Uterus (tissue), 4 donors: ENCODE measurements at places on chromosomes 4 and X. TPM values are rescaled to one million over a fixed set of nuclear protein-coding genes. Genes with fewer than 3 reads are reported as not detected.
A peak's percentile ranks its signal among the peaks of the same experiment; 100 is the strongest.

MAGEA1 gene
- not detected for total RNA-seq

STIM2 gene
- total RNA-seq, result 38.2 TPM

DNA sequence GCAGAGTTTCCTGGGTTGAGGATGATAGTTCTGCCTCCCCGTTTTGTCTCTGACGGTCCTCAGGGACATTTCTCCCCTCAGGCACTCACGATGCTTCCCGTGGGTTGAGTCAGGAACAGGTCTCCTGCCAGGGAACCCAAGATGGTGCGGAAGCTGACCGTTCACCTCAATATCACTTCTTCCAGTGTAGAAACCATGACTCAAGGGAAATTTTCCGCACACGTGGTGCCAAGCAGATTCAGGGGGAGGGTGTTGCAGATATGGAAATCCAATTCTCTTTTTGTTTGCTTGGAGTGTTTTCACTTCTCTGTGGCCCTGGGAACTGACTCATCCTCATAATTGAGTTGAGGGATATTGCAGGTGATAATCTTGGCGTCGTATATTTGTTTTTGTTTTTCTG is 46.7 kb downstream of the CXorf49B start:
- no peak overlapping the region for H3K4me3 ChIP-seq
- H3K36me3 ChIP-seq, result no peaks in the 10 kb centered on the region
- peaks cover 3% of the 10 kb centered on the region for H3K27me3 ChIP-seq
- no peaks in the 10 kb centered on the region for H3K4me1 ChIP-seq

DNA sequence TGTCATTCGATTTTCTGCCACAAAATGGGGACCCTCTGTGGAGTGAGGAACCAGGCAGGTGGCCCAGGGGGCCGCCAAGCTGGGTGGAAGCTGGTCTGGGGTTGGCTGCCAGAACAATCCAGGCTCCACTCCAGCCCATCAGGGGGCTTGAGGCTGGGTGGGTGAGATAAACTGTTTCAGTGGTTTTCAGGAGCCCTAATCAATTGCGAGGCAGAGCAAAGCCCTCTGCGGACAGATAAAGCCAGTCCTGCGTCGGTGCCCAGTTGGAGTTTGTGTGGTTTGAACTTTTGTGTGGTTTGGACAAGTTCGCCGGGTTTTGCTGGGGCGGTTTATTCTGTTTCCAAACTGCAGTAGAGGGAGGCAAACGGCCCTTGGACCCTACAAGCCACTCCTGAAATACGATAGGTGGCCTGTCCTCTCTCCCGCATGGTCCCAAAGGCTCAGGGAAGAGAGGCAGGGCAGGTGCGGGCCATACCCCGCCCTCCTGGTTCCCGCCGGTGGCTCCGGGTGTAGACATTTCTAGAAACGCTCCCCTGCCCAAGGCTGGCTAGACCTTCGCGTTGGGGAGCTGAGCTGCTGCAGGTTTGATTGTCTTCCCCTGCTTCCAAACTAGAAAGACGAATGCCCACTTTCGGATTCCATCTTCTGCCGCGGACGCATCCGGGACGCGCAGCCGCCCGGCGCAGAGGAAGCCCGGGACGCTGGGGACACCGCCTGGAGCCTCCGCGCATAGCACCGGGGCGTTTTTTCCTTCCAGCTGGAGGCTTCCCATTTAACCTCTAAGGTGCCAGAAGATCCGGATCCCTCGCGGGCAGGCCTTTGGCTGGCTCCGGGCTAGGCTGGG is 169.0 kb upstream of the BCOR start:
- H3K4me1 ChIP-seq, result no peaks in the 10 kb centered on the region
- no peaks in the 10 kb centered on the region for H3K27me3 ChIP-seq
- peak overlapping the region; percentile 20 for H3K27ac ChIP-seq
- H3K4me3 ChIP-seq, result peak overlapping the region; percentile 28

- no peaks in the 10 kb centered on the region for H3K27me3 ChIP-seq
- H3K27ac ChIP-seq, result peak overlapping the region; percentile 28
- DNase-seq, result no peak
- H3K36me3 ChIP-seq, result no peaks in the 10 kb centered on the region
- H3K4me1 ChIP-seq, result no peaks in the 10 kb centered on the region
- no peak overlapping the region for H3K4me3 ChIP-seq
These were observed 136.2 kb upstream of the BMPR1B start for GRCh38 chr4:94621491-94622080.

FMR1NB gene
- total RNA-seq, result not detected

- peak overlapping the region; percentile 62 for H3K27ac ChIP-seq
- no peaks in the 10 kb centered on the region for H3K27me3 ChIP-seq
- no peaks in the 10 kb centered on the region for H3K36me3 ChIP-seq
- H3K4me3 ChIP-seq, result no peak overlapping the region
- H3K4me1 ChIP-seq, result no peaks in the 10 kb centered on the region
These were observed 151.0 kb downstream of the PALLD start for GRCh38 chr4:168647646-168648375.

DNA sequence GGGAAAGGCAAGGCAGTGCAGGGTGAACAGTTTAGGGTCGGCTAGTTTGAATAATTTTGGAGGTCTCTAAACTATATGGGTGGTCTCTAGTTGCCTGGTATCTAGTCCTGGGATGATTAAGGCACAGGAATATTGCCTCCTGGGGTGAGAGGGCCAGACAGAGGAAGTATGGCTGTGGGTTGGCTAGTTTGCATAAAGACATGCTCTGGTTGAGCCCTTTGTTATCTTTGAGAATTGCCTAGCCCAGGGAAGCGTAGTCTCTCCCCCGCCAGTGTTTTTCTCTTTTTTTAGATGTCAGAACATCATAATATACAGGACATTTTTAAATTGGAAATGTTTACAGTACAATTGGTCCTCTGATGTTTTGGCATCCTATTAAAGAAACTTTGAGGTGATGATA is 163.5 kb downstream of the PWWP3B start:
- no peak for DNase-seq
- no peak overlapping the region for H3K27ac ChIP-seq
- H3K36me3 ChIP-seq, result no peaks in the 10 kb centered on the region
- H3K27me3 ChIP-seq, result no peaks in the 10 kb centered on the region
- no peaks in the 10 kb centered on the region for H3K4me1 ChIP-seq

DNA sequence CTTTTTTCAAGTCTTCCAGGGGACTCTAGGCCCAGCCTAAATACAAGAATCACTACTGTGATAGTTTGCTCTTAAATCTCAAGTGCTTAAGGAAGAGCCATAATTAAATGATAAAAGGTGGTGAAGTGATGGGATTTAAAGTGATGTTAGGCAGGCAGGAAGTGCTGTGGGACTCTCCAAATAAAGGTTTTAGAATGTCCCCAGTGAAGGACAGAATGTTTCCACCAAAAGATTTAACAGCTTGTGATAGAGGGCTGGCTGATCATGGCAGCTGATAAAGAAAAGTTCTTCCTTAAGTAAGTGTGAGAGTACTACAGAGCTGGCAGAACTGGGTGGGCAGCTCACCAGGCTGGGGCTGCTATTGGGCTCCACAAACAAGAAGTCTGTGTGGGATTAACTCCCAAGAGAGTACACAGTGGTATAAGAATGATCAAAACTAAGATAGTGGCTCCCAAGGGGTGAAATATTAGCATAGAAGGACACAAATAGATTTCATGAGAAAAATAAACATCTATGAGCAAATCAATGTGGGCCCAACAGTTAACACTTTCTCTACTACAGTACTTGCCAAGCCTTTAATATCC is 637.2 kb upstream of the CPEB2 start:
- H3K4me1 ChIP-seq, result no peaks in the 10 kb centered on the region
- no peak overlapping the region for H3K4me3 ChIP-seq
- H3K27ac ChIP-seq, result no peak overlapping the region
- no peaks in the 10 kb centered on the region for H3K27me3 ChIP-seq

- no peaks in the 10 kb centered on the region for H3K36me3 ChIP-seq
- H3K4me3 ChIP-seq, result no peak overlapping the region
- no peak overlapping the region for H3K27ac ChIP-seq
- no peaks in the 10 kb centered on the region for H3K4me1 ChIP-seq
These were observed 211.5 kb downstream of the BCOR start for GRCh38 chrX:39886282-39886681.

GRCh38 chr4:3439391-3439790 is 2.4 kb upstream of the HGFAC start:
- DNase-seq, result no peak
- no peaks in the 10 kb centered on the region for H3K36me3 ChIP-seq
- no peak overlapping the region for H3K27ac ChIP-seq
- no peaks in the 10 kb centered on the region for H3K4me1 ChIP-seq

DNA sequence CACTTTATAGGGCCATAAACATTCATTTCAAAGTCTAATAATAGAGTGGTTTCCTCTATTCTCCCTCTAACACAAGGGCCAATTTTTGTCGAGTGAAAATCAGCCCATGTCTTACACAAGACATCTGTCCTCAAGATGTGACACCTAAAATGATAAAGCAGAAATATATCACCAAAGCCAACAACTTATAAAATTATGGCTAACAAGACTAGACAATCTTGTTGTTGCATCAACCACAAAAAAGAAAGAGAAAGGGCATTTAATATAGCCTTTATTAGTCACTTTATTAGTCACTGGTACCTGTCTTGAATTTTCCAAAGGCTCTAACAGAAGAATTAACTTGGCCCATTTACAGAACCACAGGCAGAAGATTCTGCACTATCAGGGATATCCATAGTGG is 161.6 kb downstream of the SMIM20 start:
- no peaks in the 10 kb centered on the region for H3K27me3 ChIP-seq
- H3K36me3 ChIP-seq, result no peaks in the 10 kb centered on the region
- peak overlapping the region; percentile 57 for H3K27ac ChIP-seq
- DNase-seq, result no peak
- no peak overlapping the region for H3K4me3 ChIP-seq

- H3K4me3 ChIP-seq, result no peak overlapping the region
- no peak for DNase-seq
- no peaks in the 10 kb centered on the region for H3K27me3 ChIP-seq
These were observed 56.1 kb downstream of the FAM193A start for GRCh38 chr4:2592572-2592971.

INTU gene
- total RNA-seq, result 5.3 TPM

DNA sequence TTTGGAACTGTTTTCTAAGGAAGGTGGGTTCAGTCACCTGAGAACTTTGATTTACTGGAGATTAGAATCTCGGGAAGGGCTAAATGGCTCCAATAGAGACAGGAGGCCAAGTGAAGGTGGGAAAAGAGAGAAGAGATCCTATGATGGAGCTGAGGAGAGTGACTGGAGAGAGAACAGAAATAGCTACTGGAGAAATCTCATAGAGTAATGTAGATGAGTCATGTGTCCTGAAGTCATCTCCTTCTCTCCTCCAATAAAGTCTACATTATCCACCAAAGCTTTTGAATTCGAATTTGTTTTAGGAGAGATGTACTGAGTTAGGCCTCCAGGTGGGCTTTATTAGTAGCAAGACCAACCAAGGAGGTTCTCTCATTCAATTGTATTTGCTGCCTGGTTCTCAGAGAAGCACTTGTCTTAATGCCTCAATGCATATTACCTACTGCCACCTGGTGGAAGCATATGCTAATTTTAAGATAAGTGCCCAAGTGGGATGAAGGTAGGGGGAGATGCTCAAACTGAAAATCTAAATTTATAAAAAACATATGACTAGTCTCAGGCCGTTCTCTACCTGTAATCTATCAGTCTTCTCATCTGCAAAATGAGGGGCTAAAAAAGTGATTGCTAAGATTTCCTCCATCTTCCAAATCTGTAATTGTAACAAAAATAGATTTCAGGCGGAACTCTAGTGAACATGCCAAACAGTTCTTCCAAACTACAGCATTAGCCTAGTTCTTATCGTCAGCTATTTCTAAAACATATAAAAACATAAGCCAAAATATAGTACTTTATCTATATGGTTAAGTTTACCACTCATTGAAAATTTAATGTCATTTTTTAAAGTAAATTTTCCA is 24.4 kb downstream of the TXK start:
- H3K27ac ChIP-seq, result no peak overlapping the region
- no peaks in the 10 kb centered on the region for H3K36me3 ChIP-seq
- no peaks in the 10 kb centered on the region for H3K27me3 ChIP-seq
- no peak for DNase-seq
- H3K4me3 ChIP-seq, result no peak overlapping the region

- H3K4me1 ChIP-seq, result no peaks in the 10 kb centered on the region
- no peak for DNase-seq
- H3K27ac ChIP-seq, result no peak overlapping the region
- H3K4me3 ChIP-seq, result no peak overlapping the region
- H3K36me3 ChIP-seq, result no peaks in the 10 kb centered on the region
These were observed 181.7 kb upstream of the AGTR2 start for GRCh38 chrX:115988825-115989224.

ETDA gene
- not detected for total RNA-seq

GRCh38 chr4:53620956-53621355 is 29.7 kb upstream of the LNX1 start:
- DNase-seq, result no peak
- no peak overlapping the region for H3K27ac ChIP-seq
- H3K4me3 ChIP-seq, result no peak overlapping the region
- no peaks in the 10 kb centered on the region for H3K4me1 ChIP-seq
- no peaks in the 10 kb centered on the region for H3K27me3 ChIP-seq

GRCh38 chr4:2887343-2887742 is 43.7 kb downstream of the ADD1 start:
- H3K4me1 ChIP-seq, result no peaks in the 10 kb centered on the region
- no peak overlapping the region for H3K27ac ChIP-seq
- H3K36me3 ChIP-seq, result no peaks in the 10 kb centered on the region
- no peak overlapping the region for H3K4me3 ChIP-seq
- no peak for DNase-seq
- H3K27me3 ChIP-seq, result no peaks in the 10 kb centered on the region

- no peak overlapping the region for H3K4me3 ChIP-seq
- no peaks in the 10 kb centered on the region for H3K36me3 ChIP-seq
- no peaks in the 10 kb centered on the region for H3K27me3 ChIP-seq
- H3K27ac ChIP-seq, result peak overlapping the region; percentile 81
- H3K4me1 ChIP-seq, result no peaks in the 10 kb centered on the region
- DNase-seq, result no peak
These were observed 32.7 kb upstream of the MSN start for GRCh38 chrX:65634732-65635131.

GRCh38 chr4:87570290-87570805 is 38.0 kb upstream of the DSPP start:
- no peak overlapping the region for H3K27ac ChIP-seq
- DNase-seq, result no peak
- no peaks in the 10 kb centered on the region for H3K4me1 ChIP-seq
- no peaks in the 10 kb centered on the region for H3K27me3 ChIP-seq
- no peaks in the 10 kb centered on the region for H3K36me3 ChIP-seq
- no peak overlapping the region for H3K4me3 ChIP-seq

- no peaks in the 10 kb centered on the region for H3K4me1 ChIP-seq
- no peak overlapping the region for H3K27ac ChIP-seq
- H3K27me3 ChIP-seq, result no peaks in the 10 kb centered on the region
- H3K4me3 ChIP-seq, result no peak overlapping the region
- H3K36me3 ChIP-seq, result no peaks in the 10 kb centered on the region
These were observed 70.8 kb downstream of the PTPN13 start for GRCh38 chr4:86664959-86665358.

GRCh38 chr4:1567808-1568581 is 116.1 kb downstream of the FAM53A start:
- peaks cover 27% of the 10 kb centered on the region for H3K27me3 ChIP-seq
- no peak overlapping the region for H3K4me3 ChIP-seq
- no peaks in the 10 kb centered on the region for H3K4me1 ChIP-seq
- H3K27ac ChIP-seq, result no peak overlapping the region
- no peaks in the 10 kb centered on the region for H3K36me3 ChIP-seq

DNA sequence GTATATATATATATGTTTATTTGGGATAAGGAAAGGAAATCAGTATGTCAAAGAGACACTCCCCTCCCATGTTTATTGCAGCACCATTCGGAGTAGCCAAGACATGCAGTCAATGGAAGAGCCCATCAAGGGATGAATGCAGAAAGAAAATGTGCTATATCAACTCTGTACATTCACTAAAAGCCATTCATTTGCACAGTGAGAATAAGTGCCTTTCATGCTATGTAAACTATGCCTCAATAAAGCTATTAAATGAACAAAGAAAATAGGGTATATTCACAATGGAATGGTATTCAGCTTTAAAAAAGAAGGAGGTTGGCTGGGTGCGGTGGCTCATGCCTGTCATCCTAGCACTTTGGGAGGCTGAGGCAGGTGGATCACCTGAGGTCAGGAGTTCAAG is 20.3 kb downstream of the CD99 start:
- H3K4me3 ChIP-seq, result no peak overlapping the region
- H3K27me3 ChIP-seq, result no peaks in the 10 kb centered on the region
- peaks cover 17% of the 10 kb centered on the region for H3K4me1 ChIP-seq
- DNase-seq, result no peak
